ENCODE measurements at places on chromosomes 1 and 21.

GRCh38 chr1:50967416-50968157 lies 2.5 kb upstream of the CDKN2C start:
- H3K4me1 ChIP-seq = peaks cover 5% of the 10 kb centered on the region
- H3K27ac ChIP-seq = peak overlapping the region; percentile 95
- H3K27me3 ChIP-seq = peaks cover 5% of the 10 kb centered on the region
- H3K4me3 ChIP-seq = peak overlapping the region; percentile 91
- no peaks in the 10 kb centered on the region for H3K36me3 ChIP-seq
- DNase-seq = no peak

GRCh38 chr1:57683037-57683942 lies 259.4 kb upstream of the DAB1 start:
- H3K27ac ChIP-seq = no peak overlapping the region
- no peak for DNase-seq
- H3K4me3 ChIP-seq = no peak overlapping the region
- H3K4me1 ChIP-seq = no peaks in the 10 kb centered on the region
- H3K36me3 ChIP-seq = no peaks in the 10 kb centered on the region
- no peaks in the 10 kb centered on the region for H3K27me3 ChIP-seq

DNA sequence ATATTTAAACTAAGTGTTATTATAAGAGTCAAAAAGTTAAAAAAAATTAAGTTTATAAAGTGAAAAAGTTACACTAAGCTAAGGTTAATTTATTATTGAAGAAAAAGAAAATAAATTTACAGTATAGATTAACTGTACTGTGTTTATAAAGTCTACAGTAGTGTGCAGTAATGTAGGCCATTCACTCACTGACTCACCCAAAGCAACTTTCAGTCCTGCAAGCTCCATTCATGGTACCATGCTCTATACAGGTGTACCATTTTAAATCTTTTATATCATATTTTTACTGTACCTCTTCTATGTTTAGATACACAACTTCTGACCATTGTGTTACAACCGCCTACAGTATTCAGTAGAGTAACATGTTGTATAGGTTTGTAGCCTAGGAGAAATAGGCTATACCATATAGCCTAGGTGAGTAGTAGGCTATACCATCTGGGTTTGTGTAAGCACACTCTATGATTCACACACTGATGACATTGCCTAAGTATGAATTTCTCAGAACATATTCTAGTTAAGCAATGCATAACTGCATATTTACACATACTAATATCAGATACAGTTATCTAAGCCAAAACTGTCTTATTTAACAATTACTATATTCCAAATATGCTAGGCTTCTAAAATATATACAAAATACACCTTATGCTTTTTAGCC lies 80.6 kb upstream of the GFI1 start:
- DNase-seq = no peak
- no peaks in the 10 kb centered on the region for H3K27me3 ChIP-seq

GRCh38 chr1:16158025-16158424 lies 2.2 kb upstream of the EPHA2 start:
- peaks cover 51% of the 10 kb centered on the region for H3K4me1 ChIP-seq
- H3K36me3 ChIP-seq = no peaks in the 10 kb centered on the region
- H3K27ac ChIP-seq = no peak overlapping the region
- H3K27me3 ChIP-seq = peaks cover 37% of the 10 kb centered on the region

- no peak overlapping the region for H3K27ac ChIP-seq
- peaks cover 19% of the 10 kb centered on the region for H3K27me3 ChIP-seq
- no peak overlapping the region for H3K4me3 ChIP-seq
- DNase-seq = no peak
- no peaks in the 10 kb centered on the region for H3K4me1 ChIP-seq
- H3K36me3 ChIP-seq = no peaks in the 10 kb centered on the region
These were observed 13.6 kb upstream of the TSPEAR start for GRCh38 chr21:44724926-44725325.

DNA sequence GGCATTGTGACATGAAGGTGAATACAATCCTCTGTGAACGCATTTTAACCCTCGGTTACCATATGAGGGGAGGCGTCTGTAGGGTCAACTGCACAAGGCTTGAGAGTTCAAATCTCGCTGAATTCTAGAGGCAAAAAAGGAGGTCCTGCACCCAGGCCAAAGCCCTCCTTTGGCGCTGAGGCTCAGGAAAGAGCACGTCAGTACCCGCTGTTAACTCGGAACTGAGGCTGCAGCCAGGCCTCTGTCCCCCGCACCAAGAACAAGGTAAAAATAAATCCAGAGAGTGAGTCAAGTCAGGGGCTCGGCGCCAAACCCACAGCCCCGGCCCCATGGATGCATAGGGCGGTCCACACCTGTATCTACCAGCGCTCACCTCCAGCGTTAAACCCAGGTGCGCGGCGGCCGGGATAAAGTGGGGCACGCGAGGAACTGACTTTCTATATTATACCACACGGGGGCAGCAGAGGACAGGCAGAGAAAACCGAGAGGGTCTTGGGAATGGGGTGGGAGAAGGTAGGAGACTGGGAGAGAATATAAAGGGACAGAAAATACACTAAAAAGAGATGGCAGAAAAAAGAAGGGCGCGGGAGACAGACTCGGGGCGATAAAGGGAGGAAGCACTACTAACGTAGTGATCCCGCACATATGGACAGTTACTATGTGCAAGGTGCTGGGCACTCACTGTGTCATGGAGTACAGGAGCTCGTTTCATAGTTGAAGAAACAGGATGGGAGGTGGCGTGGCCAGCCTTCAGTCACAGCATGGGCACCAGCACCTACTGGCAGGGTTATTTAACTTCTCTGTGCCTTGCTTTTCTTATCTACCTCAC lies 54.9 kb downstream of the DMRTA2 start:
- H3K27ac ChIP-seq = no peak overlapping the region
- DNase-seq = peak; percentile 47
- H3K36me3 ChIP-seq = no peaks in the 10 kb centered on the region
- H3K4me3 ChIP-seq = no peak overlapping the region

DNA sequence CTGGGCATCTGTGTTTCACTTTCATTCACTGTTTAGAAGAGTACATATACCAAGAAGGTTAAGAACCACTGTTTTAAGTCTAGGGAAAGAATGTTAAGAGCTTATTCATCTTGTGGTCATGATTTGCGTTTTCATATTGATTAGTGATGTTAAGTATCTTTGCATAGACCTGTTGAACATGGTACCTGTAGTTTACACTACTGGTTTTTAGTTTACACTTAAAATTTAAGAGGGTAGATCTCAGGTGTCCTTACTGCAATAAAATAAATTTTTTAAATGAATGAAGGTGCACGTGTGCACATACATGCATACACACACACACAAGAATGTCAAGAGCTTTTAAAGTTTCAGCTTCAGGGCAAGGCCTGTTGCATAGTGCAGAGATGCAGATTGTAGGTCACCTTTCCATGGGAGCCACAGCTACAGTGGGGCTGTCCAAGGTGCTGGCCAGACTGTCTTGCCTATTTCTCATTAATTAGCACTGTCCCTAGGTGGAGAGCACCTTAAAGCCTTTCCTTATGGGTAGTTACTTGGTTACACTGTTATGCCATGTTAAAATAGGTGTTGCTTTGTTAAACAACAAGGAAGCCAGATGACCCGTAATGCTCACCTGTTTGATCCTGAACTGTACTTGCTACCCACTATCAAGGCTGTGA lies 543.0 kb upstream of the DAB1 start:
- H3K4me3 ChIP-seq = no peak overlapping the region
- H3K27me3 ChIP-seq = no peaks in the 10 kb centered on the region
- no peak for DNase-seq
- H3K27ac ChIP-seq = no peak overlapping the region
- no peaks in the 10 kb centered on the region for H3K36me3 ChIP-seq

DNA sequence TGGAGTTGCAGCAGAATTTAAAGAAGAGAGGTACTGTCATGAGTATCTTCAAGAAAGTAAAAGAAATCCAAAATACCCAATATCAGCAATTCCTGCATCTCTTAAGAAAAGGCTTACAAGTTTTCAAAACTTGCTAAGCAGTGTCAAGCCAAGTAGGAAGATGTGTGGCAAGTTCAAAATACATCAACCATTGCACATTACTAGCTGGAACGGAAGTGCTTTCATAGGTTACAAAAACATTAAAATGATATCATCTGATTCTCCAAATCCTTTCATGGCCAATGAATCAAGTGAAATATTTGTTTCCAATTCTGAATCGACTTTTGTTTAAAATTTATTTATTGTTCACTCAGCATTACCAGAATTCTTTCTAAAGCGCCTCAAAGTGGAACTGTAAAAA lies 5.7 kb upstream of the ABCA4 start:
- DNase-seq = no peak
- H3K27me3 ChIP-seq = no peaks in the 10 kb centered on the region
- no peak overlapping the region for H3K4me3 ChIP-seq
- no peaks in the 10 kb centered on the region for H3K36me3 ChIP-seq
- no peak overlapping the region for H3K27ac ChIP-seq

GRCh38 chr1:185933580-185933979 lies 199.4 kb downstream of the HMCN1 start:
- H3K27me3 ChIP-seq = no peaks in the 10 kb centered on the region
- H3K4me1 ChIP-seq = no peaks in the 10 kb centered on the region
- no peaks in the 10 kb centered on the region for H3K36me3 ChIP-seq
- H3K4me3 ChIP-seq = no peak overlapping the region
- H3K27ac ChIP-seq = no peak overlapping the region

- no peak overlapping the region for H3K4me3 ChIP-seq
- no peaks in the 10 kb centered on the region for H3K36me3 ChIP-seq
- no peak overlapping the region for H3K27ac ChIP-seq
- no peak for DNase-seq
These were observed 65.2 kb upstream of the EPS8L3 start for GRCh38 chr1:109828756-109829505.

- no peaks in the 10 kb centered on the region for H3K27me3 ChIP-seq
- no peak overlapping the region for H3K4me3 ChIP-seq
- H3K27ac ChIP-seq = no peak overlapping the region
- no peak for DNase-seq
These were observed 7.4 kb upstream of the TIAM1 start for GRCh38 chr21:31351438-31351837.

DNA sequence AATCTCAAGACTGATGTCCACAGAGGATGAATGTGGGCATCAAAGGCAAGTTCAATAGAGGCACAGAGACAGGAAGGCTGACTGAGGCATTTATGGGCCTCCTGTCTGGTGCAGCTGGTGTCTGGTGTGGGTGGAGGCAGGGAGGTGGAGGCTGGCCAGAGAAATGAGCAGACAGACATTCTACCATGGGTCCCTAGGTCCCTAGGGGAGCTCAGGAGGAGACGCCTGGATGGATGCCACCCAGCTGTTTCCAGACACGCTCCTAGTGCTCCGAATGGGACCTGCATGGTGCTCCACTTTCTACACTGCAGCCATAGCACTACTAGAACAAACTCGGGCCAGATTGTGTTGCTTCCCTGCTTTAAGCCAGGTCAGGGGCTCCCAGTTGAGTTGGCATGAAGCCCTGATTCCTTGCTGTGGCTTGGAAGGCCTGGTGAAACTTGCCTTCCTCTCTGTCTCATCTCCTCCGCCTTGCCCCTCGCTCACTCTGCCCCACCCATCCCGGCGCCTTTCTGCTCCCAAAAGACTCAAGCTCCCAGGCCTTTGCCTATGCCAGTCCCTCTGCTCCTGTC lies 25.3 kb downstream of the PADI2 start:
- no peak overlapping the region for H3K27ac ChIP-seq
- no peaks in the 10 kb centered on the region for H3K4me1 ChIP-seq
- no peak overlapping the region for H3K4me3 ChIP-seq
- no peaks in the 10 kb centered on the region for H3K36me3 ChIP-seq

DNA sequence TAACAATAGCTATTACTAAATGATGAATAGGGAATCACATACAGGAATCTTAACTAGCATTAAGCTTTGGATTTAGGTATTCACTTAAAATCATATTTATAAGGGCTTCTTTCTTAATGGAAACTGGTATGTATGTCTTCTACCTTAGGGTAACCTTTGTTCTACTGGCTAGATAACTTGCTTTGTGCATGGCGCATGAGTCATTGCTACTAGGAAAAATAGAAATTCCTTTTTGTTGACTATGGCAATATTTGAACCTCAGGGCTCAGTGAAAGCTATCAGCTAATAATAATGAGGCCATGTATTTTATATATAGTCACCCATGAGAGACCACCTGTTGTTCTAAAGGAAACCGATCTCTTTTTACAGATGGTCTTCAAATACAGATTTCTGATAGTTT lies 72.5 kb downstream of the RPS6KC1 start:
- no peaks in the 10 kb centered on the region for H3K27me3 ChIP-seq
- H3K27ac ChIP-seq = no peak overlapping the region
- H3K4me1 ChIP-seq = no peaks in the 10 kb centered on the region
- no peak overlapping the region for H3K4me3 ChIP-seq
- no peak for DNase-seq

DNA sequence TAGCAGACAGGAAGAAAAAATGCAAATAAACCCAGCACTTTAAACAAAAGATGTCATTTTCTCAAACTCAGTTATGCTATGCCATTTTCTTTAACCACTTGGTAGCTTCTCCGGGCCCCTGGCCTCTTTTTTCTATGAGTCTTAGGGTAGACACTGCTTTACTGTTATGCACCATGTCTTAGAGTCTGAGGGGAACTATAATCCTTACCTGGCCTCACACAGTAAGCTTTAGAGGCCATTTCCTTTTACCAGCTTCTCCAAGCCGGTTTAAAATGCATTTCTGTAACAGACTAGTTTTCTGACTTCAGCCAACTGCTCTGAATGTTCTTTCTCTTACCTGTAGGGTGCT lies 73.7 kb upstream of the EDEM3 start:
- DNase-seq = no peak
- H3K27ac ChIP-seq = no peak overlapping the region
- H3K4me1 ChIP-seq = no peaks in the 10 kb centered on the region
- no peaks in the 10 kb centered on the region for H3K27me3 ChIP-seq

DNA sequence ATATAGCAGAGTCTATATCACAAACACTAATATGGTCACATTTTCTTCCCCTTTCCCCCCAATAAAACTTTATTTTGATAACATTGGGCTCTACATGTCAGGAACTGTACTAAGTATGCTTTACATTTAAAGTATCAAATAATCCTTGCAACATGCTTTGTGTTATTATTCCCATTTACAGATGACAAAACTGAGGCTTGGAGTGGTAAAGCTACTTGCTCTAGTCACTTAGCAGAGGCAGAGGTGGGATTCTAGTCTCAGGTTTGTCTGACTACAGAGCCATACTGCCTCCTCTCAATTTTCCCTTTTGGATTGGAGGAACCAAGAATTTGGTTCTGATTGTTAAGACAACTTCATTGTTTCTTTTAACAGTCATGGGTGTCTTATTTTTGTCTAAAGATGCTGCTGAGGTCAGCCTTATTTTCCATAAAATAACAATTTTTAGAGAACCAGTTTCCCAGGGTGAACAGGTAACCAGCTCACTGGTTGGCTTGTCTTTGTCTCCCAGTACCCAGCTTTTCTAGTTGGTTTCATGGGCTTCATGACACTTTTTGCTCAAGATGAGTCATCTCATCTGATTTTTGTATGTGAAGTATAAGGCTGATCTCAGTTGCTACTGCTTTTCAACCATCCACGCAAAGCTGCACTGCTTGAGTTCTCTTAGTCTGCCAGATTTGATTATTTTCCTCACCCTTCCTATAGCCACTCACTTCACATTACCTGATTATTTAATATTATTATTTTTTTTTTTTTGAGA lies 81.0 kb upstream of the ARID1A start:
- peaks cover 12% of the 10 kb centered on the region for H3K4me1 ChIP-seq
- no peak overlapping the region for H3K4me3 ChIP-seq
- no peaks in the 10 kb centered on the region for H3K36me3 ChIP-seq

Measured in thymus (tissue), 14 donors.